Stimulated activated CD4-positive, alpha-beta T cell treated with anti-CD3 and anti-CD28 coated beads, Interleukin-12 subunit alpha, Interleukin-12 subunit beta, amount 100 ng/mL, for 4 hours (primary cell): ENCODE measurements at places on chromosomes 6 and 20.
A peak's percentile ranks its signal among the peaks of the same experiment; 100 is the strongest.

DNA sequence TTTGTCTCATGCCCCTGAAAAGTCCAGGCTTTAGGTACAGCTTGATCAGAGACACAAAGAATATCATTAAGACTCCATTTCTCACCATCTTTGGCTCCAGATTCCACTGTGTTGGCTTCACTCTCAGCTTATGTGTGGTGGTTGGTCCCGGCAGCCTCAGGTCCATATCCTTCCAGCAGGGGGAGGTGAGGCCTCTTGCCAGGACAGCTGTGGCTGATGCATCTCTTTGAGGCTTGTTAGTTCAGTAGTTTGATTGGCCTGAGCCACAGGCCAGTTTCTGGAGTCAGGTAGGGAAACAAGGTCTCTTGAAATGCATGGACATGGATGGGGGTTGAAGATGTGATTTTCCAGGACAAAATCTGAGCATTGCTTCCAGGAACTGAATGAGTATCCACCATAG, 62.4 kb downstream of the JAG1 start:
- no peak for DNase-seq

DNA sequence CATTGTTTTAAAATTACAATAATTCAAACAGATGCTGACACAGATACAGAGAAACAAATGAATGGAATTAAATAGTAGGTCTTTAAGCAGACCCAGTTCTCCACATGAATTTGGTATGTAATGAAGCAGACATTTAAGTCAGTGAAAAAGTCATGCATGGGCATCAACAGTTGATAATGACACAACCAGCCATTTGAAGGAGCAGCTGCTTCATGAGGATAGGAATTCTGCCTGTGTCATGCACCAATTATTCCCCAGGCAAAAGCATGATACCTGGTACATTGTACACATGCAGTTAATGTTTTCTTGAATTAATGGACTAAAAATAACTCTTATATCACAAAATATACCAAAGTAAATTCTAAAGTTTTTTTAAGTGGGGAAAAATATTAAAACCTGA, 11.2 kb upstream of the HEY2 start:
- DNase-seq = no peak

GRCh38 chr6:19837511-19838441, 606 bp downstream of the ID4 start:
- DNase-seq = no peak

GRCh38 chr6:119350202-119350951, 816 bp upstream of the MAN1A1 start:
- DNase-seq = no peak

DNA sequence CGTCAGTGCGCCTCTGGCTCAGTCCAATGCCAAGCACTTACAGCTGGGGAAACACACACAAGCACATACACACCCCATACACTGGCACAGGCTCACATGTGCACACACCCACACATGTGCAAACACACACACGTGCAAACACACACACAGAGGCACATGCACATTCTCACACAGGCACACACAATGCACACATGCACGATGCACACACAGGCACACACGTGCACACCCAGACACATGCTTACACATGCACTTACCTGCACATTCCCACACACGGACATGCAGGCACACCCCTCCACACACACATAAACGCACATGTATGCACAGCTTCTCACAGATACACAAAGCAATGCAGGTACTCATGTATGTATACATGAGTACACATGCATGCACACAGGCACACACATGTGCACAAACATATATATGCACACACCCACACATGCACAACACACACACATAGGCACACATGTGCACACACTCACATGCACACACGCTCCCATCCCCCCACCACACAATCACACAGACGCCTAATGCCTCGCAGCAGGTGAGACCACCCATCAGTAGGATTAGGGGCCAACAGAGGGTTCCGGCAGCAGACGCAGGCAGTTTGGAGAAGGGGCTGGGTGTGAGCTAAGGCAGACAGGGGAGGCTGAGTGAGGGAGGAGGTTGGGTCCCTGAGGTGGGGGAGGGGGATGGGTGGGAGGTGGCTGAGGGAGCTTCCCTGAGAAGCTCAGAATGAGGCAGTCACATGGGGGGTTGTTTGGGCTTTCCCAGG, 71.2 kb upstream of the SLCO4A1 start:
- DNase-seq = no peak

DNA sequence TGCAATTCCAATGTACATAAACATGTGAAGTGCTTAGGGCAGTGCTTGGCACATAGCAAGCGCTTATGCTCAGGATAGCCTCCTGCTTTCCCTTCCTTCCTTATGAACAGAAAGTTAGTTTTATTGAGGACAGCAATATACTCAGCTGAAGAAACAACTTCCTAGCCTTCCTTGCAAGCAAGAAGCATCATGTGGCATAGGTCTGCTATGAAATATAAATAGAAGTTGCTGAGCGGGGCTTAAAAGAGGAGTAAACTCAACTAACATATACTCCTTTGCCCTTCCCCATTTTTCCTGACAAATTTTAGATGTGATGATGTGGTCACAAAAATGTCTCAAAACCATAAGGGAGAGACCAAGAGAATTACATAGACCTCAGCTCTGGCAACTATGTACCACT, 98.9 kb downstream of the KIF16B start:
- DNase-seq = no peak

DNA sequence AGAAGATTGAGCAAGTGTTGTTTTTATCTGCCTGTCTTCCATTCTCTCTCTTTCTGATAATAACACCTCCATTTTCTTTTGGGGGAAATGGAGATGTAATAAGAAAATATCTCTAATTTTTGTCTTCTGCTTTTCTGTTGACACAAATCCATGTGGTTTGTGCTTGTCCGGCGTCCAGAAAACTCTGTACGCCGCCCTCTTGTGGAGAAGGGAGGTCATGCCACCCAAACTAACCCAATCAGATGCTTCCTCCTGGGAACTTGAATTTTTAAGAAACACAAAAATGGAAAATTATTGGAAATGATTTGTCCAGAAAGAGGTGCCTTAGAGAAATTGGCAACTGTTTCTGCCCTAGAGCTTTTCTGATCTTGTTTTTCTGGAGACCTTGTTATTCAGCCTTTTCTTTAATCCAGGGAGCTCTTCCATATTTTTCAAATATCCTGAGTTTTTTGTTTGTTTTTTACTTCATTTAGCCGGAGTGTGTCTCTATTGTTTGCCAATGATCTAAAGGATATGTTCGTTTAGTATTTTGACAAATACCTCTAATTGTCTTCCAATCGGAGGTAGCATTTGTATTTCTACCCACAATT, 17.8 kb upstream of the FNDC1 start:
- DNase-seq = peak; percentile 34

GRCh38 chr20:14406495-14406894, 69.1 kb upstream of the FLRT3 start:
- DNase-seq = no peak

DNA sequence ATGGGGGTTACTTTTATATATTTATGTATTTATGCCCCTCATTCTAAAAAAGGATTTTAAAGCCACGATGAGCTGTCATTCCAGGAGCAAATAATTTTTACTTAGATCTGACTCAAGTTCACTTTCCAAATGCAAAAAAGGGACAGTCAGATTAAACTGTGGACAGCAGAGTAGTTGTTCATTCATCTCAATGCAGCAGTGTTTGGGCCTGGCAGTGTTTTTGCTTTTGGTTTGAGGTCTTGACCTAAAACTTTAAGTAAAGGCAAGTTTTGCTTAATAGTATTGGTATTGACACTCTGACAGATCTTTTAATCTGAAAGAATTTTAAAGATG, 13.9 kb downstream of the JARID2 start:
- DNase-seq = no peak

GRCh38 chr20:7248281-7249201, 481.1 kb downstream of the BMP2 start:
- no peak for DNase-seq

DNA sequence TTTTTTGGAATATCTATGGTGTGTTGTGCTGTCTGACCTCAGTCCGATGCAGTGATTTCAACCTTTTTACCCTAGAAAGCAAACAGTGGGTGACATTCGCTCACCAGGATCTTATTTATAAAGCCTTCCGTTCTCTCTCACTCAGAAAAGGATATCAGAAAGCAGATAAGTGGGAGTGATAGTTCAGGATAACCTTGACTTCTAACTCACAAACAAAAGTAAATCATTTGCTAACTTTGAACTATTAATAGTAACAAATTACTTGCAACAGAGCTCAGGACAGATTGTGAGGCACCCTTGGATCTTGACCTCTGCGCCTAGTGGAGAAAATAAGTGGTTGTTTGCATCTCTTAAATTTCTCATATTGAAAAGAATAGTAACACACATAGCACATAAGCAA, 637.1 kb upstream of the CITED2 start:
- DNase-seq = no peak

DNA sequence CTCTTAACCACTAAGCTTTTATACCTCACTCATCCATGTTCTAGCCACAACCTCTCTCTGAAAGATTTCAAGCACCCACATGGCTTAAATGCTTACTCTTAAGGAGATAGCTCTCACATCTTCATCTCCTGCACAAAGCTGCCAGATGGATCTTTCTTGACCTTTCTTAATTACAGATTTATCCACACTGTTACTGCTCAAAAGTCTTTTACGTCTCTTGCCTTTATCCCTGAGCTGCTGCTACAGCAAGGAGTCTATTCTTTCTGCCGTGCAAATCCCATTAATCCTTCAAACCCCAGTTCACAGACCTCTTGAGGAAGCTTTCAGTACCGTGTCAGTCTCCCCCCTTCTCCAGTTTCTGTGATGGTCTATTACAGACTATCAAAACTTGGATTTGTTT, 54.6 kb downstream of the B4GALT5 start:
- no peak for DNase-seq

GRCh38 chr20:31838646-31839292, 6.6 kb downstream of the FOXS1 start:
- DNase-seq = no peak

GRCh38 chr6:102571236-102571908, 1177.9 kb downstream of the GRIK2 start:
- DNase-seq = no peak

DNA sequence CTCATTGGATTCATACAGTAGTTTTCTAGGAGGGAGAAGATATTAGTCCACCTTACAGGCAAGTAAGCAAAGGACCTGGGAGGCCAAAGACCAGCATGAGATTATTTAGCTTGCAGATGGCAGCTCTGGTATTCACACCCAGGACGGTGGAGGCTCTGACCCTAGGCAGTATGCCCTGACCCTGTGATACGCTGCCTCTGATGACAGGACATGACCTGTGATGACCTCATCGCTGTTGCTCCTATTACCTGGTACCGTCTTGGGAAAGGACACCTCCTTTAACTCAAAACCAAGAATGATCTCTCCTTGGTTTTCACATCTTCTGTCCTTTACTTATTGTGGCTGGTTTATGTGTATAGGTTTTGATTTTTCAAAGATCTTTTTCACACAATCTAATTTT, 298.6 kb downstream of the CLIC5 start:
- DNase-seq = no peak

DNA sequence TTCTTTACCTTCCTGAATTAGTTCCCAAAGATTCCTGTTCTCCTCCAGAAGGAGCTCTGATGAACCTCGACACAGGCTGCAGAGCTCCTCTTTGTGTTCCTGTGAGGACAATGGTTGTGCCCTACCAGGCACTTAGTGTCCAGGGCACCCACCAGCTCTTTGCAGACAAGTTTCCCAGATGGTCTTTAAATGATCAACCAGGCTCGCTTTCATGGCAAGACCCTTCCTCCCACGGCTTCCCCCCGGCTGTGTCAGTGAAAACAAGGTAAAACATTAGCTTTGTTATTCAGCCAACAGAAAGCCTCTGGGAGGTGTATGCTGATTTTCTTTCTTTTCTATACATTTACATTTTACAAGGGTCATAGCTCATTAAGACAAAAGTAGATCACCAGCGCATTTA, 32.3 kb upstream of the CNKSR3 start:
- no peak for DNase-seq

DNA sequence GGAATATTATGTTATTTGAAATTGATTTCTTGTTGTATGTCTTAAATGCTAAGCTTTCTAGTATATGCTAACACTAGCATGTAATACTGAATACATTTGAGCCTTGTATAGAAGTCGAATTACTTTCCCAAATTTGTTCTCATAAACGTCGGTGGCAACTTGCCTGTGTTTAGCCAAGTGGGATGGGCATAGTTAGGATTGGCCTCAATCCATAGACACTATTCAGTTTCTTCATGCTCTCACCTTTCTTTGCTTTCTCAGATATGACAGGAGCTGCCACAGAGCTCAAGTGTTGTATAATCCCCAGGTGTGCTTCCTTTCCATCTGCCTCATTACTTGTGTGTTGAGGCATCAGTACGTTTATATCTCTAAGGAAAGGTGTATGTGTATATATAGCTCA, 19.3 kb downstream of the ZNF334 start:
- DNase-seq = no peak

DNA sequence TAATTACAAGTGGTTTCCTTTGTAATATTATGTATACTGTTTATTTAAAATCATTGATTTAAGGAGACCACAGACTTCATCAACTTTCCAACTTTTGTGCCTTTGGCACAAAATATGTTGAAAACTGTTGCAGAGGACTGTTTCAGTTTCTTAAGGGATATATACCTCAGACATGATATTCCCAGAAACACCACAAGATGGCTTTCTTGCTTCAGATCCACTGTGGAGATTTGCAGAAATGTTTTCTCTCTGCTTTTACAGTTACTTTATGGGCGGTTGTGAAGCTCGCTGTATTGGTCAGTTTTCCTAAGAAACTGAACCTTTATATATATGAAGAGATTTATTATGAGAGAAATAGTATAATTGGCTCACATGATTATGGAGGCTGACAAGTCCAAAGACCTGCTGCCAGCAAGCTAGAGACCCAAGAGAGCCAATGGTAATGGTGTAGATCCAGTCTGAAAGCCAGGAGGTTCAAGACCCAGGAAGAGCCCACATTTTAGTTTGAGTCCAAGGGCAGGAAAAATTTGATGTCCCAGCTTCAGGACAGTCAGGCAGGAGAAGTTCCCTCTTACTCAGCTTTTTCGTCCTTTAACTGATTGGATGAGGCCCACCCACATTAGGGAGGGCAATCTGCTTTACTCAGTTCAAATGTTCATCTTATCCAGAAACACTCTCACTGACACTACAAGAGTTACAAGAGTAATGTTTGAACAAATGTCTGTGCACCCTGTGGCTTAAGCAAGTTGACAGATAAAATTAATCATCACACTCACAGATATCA, 12.8 kb downstream of the ME1 start:
- DNase-seq = no peak

DNA sequence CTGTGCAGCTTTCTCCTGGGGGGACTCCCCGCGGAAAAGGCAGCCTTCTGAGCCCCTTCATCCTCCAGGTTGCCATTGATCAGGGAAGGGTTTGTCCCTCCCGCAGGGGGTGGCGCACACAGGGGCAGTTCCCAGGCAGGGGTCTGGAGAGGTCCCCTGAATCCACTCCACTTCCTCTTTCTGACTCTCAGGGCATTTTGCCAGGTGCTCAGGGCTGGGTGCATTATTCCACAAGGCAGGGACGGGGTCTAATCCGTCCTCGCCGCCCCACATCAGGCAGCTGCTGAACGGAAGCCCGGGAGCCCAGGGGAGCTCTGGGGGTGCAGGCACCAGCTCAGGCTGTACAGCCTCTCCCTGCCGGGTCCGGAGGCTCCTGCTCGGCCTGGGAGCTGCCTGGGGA, 180.9 kb downstream of the TTLL2 start:
- DNase-seq = no peak
